Stimulated activated naive CD8-positive, alpha-beta T cell treated with anti-CD3 and anti-CD28 coated beads, Interleukin-15, Interleukin-2, amounts not matched to agents 100 U/mL and 50 U/mL, for 24 hours (primary cell): ENCODE measurements at places on chromosomes 11 and 22.

DNA sequence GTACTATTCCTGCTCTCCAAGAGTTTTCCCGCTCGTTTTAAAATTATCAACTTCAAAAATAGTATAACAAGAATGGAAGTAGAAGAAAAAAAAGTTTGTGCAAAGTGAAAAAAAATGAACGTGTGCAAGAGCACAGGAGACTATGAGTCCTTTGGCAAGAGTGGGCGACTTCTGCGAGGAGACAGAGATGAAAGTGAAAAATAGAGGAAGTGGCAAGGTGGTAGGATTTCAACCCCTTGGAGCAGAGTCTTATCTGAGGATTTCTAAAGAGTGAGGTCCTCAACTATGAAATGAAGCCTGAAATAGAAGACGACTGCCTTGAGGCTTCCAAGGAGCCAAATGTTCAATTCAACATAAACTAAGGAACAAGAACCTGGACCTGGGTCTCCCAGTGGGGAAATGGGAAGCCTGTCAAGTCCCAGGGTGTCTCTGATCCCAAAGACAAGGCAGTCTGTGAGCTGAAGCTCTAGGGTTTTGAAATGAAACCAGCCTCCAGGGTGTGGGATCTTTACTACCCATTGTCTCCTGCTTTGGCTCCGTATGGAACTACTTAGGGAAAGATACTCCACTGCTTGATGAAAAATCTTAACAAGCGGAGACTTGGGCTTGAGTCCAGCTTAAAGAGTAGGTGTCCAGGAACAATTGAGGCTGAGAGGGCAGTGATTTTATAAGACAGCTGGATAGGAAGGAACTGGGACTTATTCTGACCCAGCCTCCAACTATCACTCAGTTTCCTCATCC lies 4.8 kb downstream of the P4HA3 start:
- DNase-seq: no peak

GRCh38 chr11:110738641-110739040 lies 26.4 kb upstream of the ARHGAP20 start:
- DNase-seq: no peak

DNA sequence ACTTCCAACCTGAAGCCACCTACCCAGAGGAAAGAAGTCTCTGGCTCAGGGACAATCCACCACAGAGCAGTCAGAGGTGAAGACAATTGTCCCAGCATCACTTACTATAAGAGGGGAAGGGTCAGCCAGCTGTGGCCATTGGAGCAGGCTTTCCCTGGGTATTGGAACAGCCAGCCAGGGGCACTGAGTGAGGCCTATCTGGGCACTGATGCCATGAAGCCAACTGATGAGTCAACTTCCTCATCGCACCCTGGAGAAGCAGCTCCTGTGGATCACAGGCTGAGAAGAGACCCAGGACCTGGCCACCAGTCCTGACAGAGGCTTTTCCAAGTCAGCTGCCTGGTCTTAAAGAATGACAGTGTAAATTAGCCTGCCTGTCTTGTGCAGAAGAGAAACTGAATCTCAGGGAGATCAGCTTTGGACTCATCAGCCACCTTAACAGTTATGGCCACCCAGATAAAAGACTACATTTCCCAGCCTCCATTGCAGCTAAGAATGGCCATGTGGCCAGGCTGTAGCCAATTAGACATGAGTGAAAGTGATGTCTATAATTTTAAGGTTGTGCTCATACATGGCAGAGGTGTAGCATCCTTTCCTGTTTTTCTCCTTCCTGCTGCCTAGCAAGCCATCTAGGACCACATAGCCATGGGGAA lies 19.0 kb downstream of the CHST1 start:
- DNase-seq: no peak

DNA sequence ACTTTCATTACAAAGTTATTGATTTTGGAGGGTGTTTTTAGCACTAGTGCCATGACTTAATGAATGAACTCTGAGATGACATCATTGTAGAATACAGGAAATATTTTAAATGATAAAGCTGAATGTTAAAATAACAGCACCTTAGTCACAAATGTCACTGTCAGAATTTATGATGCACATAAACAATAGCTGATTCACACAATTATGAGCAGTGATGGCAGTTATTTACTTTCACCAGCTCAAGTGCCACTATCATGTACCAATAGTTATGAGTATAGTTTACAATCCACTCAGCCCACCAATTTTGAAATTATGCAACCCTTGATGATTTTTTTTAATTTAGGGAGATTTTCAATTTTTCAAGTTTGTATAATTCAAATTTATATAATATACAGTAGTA lies 23.0 kb downstream of the SERPING1 start:
- no peak for DNase-seq

- DNase-seq: no peak
Measured at GRCh38 chr22:30640361-30640760, 4.8 kb downstream of the SLC35E4 start.

DNA sequence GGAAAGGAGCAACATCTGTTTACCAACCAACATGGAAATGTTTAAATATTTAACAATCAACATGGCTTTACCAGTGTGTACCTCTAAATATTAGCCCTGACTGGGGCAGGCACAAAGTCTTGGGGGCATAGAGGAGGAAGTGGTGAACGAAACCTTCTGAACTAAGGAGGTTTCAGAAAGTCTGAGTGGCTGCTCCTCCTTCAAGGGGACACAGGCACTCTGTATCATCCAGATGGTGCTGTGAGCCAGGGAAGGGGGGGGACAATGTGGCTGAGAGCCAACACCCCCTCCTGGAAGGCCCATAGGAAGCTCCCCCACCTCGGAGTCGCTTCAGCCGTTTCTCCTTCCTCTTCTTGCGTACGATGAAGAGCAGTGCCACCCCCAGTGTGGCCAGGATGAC lies 107.7 kb downstream of the CEP164 start:
- no peak for DNase-seq

DNA sequence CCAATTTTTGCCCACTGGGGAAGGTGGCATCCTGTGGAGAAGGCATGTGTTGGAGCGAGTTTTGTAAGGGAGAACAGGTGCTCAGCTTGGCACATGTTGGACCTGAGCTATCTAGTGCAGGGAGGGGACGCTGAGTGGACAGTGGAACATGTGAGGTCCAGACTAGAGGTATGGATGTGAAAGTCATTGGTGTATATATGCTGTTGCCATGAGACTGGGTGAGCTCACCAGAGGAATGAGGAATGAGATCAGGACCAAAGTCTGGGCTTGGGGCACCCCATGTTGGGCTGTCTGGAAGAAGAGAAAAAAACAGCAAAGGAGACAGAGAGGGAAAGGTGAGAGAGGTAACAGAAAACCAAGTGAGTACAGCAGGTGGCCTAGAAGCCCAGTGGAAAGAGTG lies 12.3 kb upstream of the SYT7 start:
- no peak for DNase-seq

DNA sequence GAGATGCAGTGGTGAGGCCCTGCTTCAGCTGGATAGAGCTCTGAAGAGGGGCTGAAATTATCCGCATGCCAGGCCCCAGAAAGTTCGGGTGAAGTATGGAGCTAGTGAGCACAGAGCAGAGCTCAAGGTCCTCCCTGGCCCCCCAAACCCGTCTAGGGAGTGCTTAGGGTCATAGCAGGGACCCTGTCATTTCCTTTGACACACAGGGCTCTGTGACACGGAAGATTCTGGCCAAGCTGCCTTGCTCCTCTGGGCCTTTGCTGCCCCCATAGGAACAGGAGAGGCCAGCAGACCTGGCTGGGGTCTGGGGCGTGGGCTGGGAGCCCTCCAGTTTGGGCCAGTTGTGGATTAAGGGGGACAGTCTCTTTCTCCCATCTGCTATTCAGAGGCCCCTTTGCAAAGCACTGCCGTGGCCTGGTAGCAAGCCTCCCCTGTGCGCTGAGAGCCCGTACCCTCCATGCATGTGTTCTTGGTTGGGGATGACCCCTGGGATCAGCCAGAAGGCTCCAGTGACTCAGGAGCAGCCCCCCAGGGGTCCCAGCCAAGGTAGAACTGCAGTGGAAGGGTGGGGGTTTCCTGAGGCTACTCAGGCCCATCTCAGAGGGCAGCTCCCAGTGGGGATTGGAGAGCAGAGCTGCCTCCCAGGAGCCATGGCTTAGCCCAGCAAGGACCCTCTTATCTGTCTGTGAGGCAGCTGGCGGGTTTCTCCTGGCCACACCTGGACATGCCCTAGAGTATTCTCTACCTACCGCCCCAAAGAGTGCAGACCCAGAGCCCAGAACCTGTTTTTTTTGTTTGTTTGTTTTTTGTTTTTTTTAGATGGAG lies 42.3 kb downstream of the RNF141 start:
- no peak for DNase-seq

DNA sequence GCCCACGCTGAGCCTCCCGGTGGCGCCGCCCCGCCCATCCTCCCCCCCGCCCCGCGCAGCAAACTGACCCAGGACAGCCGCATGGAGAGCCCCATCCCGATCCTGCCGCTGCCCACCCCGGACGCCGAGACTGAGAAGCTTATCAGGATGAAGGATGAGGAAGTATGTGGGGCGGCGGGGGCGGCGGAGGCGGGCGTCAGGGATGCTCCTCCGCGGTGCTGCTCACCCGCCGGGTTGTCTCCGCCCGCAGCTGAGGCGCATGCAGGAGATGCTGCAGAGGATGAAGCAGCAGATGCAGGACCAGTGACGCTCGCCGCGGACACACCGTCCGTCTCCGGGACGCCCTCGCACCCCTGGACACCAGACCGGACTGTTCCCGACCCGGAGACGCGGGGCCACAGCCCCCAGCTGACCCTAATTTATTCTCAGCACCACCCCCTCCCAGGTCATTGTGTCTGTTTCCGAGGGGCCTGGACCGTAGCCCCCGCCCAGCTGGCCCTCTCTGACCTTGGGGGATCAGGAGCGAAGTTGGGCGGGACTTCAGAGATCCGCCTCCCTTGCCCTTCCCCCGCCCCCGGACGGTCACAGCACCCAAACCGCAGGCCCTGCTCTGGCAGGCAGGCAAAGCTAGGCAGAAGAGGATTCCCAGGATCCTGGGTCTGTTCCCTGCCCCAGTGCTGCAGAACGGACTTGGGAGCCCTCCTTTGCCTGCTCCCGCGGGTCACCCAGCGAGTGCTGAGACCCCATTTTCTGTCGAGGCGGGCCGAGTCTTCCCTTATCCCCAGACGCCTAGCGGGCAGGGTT lies 959 bp upstream of the GP1BB start:
- no peak for DNase-seq

- DNase-seq: no peak
Measured at GRCh38 chr11:111018566-111018965, 227.0 kb upstream of the POU2AF2 start.

GRCh38 chr22:40198733-40199132 lies 21.0 kb downstream of the TNRC6B start:
- no peak for DNase-seq

DNA sequence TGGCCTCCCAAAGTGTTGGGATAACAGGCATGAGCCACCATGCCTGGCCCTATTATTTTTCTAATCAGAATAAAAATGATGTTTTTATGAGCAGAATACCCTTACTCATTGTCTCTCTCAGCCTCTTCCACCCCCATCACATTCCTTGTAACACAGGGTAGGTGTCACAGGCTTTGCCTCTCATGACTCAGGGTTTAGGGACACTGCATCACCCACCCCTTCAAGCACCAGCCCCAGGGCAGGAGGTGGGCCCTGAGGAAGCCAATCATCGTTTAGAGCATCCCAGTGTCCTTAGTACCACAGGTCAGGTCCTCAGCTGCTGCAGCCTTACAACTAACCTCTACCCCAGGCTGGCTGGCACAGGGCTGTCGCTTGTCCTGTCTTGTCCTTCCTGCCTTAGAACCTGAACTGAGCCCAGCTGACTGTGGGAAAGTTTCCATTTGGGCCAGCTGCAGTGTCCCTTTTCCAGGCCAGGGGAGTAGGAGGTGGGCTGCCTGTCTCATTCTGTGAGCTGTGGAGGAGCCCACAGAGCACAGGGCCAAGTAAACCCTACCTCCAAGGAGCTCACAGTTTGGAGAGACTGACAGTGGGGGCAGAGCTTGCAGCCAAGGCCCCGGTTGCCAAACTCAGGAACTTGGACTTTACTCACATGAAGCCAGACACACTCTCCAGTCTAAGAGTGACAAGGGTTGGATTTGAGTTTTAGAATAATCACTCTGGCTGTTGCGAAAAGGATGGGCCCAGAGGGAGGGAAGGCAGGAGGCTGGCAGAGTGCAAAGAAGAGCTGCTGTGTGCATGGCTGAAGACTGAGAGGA lies 19.5 kb upstream of the UVRAG start:
- DNase-seq: no peak

DNA sequence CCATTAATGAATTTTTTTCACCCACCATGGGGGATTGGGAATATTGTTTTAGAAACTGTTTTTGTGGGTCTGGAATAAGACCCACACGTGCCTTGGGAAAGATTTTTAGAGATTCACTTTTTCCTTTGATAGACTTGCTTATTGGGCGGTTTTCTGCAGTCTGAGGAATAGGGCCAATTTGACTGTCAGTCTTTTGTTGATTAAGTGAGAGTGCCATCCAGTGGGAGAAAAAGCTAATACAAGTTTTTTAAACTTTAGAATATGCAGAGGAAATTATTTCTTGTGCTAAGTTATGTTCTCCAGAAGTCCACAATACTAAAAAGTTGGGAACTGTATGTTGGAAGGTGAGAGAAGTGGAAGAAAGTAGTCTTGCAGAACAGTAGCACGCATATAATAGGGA lies 56.1 kb downstream of the PRMT3 start:
- DNase-seq: no peak

GRCh38 chr11:9029422-9029821 lies 25.6 kb upstream of the NRIP3 start:
- DNase-seq: no peak

DNA sequence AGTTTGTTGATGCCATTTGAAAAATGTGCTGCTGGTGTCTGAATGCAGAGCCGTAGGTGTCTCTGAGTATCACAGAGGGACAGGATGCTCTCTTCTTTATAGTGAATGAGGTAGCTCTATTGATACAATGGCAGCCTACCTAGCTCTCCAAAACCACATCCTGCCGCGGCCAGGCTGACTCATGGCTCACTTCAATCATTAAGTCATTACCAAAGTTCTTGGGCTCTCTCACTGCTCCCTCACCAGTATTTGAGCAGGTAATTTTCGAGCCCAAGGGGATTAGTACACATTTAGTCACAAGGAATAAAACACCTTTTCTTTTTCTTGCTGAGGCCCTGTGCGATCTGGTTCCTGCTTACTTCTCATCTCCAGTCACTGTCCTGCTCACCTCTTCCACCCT lies 509.0 kb upstream of the LARGE1 start:
- DNase-seq: no peak
